ENCODE measurements at places on chromosomes 3 and 15.

GRCh38 chr3:64319391-64319790, 94.1 kb upstream of the PRICKLE2 start:
- DNase-seq: no peak

GRCh38 chr3:177731644-177732268, 534.5 kb upstream of the TBL1XR1 start:
- no peak for DNase-seq

GRCh38 chr3:8658306-8659212, 14.0 kb upstream of the SSUH2 start:
- DNase-seq: no peak

GRCh38 chr3:81829937-81830336, 68.5 kb upstream of the GBE1 start:
- DNase-seq: no peak

DNA sequence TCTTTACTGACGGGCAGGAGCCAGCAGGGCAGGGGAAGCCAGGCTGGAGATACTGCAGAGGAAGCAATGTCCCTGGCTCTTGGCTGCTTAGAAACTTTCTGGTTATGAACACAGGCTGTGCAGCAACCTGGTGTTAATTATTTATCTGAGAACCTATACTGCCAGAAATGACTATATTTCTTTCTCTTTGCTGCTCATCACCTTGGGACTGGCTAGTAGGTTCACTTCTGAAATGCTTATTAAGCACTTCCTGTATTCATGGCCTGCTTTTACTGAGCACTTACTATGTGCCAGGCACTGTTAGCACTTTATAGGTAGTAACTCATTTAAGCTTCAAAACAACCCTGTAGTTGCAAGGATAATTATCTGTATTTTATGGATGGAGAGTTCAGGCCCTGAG, 57.6 kb downstream of the RAB11A start:
- no peak for DNase-seq

- DNase-seq: no peak
Measured at GRCh38 chr3:13707456-13707855, 158.5 kb downstream of the FBLN2 start.

DNA sequence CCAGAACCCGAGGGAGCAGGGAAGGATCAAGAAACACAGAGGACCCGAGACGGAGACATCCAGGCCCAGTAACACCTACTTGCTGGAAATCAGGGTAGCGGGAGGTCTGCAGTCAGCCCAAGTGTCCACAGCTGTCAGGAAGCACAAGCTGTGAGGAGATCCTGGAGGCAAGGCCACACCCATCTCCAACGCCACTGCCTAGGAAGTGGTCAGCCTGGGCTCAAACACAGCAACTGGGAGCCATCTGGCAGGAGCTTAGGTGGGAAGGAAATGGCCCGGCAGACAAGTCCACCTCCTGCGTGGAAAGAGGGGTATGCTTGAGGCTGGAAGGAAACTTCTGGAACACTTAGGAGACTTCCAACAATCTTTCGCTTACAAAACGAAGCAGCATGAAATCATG, 407.1 kb downstream of the VPS13C start:
- DNase-seq: no peak

GRCh38 chr15:97745481-97746071, 214.9 kb upstream of the ARRDC4 start:
- no peak for DNase-seq

DNA sequence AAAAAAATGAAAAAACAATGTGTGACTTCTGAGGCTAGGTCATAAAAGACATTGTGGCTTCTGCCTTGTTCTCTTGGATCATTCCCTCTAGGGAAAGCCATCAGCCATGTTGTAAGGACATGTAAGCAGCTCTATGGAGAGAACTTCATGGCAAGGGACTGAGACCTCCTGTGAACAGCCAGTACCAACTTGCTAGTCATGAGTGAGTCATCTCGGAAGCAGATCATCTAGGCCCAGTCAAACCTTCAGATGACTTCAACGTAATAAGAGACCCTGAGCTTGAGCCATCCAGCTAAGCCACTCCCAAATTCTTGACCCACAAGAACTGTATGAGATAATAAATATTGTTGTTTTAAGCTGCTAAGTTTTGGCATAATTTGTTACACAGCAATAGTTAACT, 4.9 kb downstream of the MON1A start:
- no peak for DNase-seq

DNA sequence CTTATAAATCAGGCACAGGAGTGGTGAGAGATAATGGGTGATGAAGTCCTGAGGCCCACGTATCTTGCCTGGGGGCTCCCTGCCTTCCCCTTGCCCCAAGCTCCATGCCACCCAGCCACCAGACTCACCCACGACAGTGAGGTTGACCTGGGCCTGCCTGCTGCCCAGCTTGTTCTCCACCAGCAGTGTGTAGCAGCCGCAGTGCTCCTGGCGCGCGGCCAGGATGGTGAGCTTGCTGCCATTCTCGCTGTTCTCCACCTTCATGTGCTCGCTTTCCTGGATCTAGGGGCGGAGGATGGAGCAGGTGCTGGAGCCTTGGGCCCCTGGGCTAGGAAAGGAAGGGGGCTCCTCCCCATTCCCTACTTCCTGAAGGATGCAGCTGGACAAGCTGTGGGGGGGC, 79.1 kb upstream of the HACD2 start:
- no peak for DNase-seq

GRCh38 chr3:190193210-190193609, 72.5 kb upstream of the P3H2 start:
- no peak for DNase-seq

DNA sequence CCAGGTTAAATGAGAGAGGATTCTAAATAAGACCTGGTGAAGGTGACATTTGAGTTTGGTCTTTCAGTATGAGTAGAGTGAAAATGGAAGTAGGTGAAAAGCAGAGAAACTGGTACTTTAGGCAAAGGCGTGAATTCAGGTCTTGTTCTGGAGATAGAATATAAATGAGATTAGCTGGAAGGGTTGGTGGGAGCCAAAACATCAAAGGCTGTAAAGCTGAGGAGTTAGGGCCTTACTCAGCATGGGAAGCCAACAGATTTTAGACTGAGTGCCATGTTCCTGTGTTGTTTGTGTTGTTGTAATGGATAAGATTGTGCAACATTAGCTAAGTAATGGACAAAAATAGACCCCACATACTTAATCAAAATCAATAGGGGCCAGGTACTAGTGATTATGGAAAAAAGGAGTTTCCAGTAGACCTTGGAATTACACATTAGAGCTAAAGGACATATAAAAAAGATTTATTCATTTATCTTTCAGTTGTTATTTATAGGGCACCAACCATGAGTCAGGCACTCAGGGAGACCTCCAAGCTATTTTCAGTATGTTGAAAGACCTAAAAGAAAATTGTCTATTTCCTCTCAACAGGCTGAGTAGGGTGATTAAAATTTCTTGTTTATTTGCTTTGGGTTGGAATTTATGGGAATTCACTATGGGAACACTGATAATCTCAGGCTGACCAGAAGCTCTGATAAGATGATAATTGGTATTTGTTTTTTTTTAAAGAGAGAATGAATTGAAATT, 20.8 kb downstream of the ARL14 start:
- no peak for DNase-seq

- DNase-seq: no peak
Measured at GRCh38 chr15:45790325-45790943, 155.6 kb downstream of the SQOR start.

GRCh38 chr3:127452321-127452821, 138.2 kb downstream of the TPRA1 start:
- DNase-seq: no peak

GRCh38 chr3:100045696-100046095, 68.6 kb downstream of the FILIP1L start:
- no peak for DNase-seq

DNA sequence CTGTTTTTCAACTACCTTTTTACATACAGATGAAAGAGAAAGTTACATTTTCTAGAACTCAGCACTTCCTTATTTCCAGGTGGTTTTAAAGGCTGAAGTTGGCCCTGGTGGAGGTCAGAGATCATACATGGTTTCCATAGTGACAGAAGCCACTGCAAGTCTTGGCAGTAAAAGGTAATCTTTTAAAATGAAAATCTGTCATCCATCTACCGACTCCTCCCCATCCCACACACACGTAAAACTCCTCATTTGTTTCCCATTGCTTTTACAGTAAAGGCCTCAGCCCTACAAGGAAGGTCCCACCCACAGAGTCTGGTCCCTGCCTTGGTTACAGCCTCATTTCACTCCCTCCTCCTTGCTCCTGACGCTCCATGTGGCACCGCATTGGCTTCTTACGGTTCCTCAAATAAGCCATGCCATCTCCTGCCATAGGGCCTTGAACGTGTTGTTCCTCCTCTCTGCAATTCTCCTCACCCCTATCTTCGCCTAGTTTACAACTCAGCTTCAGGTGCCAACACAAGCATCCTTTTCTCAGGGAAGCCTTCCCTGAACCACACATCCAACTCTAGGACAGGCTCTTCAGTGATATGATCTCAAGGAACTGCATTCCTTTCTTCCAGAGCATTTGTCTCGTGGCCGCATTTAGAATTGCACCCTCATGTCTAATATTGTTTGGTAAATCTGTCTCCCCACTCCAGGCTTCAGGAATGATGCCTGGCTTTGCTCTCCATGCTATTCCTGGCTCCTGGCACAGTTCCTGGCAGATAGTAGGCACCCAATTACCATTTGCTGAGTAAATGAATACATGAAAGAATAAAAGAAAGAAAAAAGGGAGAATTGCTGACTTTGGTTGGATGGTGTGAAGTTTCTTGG, 2.6 kb downstream of the CYP19A1 start:
- no peak for DNase-seq

Measured in stimulated activated CD8-positive, alpha-beta memory T cell treated with anti-CD3 and anti-CD28 coated beads, Interleukin-2, amount 100 ng/mL, for 1 hour (primary cell).